Ecto neural progenitor cell (in vitro differentiated cells): ENCODE measurements at places on chromosomes 2 and 18.
A peak's percentile ranks its signal among the peaks of the same experiment; 100 is the strongest.

DNA sequence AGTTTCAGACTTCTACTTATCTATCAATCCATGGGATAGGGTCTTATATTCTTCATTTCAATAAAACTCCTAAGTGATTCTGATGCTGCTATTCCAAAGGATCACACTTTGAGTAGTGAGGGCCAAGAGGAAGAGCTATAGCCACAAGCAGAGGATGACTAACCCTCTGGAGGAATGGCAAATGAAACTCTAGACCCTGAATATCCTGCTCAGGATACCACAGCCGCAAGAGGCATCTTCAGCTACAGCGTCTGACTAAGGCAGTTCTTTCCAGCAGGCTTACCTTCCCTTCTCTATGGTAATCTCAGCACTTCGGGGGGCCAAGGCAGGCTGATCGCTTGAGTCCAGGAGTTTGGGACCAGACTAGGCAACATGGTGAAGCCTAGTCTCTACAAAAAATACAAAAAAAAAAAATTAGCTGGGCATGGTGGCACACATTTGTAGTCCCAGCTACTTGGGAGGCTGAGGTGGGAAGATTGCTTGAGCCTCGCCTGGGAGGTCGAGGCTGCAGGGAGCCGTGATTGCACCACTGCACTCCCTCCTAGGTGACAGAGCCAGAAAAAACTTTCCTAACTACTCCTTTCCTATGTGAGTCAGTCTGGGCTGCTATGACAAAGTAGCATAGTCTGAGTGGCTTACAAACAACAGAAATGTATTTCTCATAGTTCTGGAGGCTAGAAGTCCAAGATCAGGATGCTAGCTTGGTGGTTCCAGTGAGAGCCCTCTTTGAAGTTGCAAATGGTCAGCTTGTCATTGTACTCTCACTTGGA, 371.9 kb downstream of the IRS1 start:
- no peak for DNase-seq

- no peak for DNase-seq
Observed at GRCh38 chr2:216516730-216517350, 18.2 kb downstream of the RPL37A start.

DNA sequence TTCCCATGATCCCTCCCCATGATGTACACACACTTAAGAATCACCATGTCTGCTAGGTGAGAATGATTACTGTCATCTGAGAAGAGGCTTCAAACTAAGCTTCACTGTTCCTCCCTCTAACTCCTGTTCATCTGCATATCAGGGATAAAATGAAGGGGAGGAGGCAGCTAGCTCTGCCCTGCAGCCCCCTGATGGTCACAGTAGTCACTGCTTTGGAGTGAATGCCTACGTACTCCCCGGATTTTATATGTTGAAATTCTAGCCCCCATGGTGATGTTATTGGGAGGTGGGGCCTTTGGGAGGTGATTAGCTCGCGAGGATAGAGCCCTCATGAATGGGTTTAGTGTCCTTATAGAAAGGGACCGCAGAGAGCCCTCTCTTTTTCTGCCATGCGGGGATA, 156.4 kb downstream of the NCKAP5 start:
- DNase-seq, result no peak

- no peak for DNase-seq
Observed at GRCh38 chr2:216856406-216857065, 3.3 kb downstream of the TNP1 start.

GRCh38 chr2:37622450-37623100, 48.9 kb downstream of the CDC42EP3 start:
- DNase-seq, result no peak

- DNase-seq, result no peak
Observed at GRCh38 chr2:233481368-233482142, 85.0 kb downstream of the USP40 start.

DNA sequence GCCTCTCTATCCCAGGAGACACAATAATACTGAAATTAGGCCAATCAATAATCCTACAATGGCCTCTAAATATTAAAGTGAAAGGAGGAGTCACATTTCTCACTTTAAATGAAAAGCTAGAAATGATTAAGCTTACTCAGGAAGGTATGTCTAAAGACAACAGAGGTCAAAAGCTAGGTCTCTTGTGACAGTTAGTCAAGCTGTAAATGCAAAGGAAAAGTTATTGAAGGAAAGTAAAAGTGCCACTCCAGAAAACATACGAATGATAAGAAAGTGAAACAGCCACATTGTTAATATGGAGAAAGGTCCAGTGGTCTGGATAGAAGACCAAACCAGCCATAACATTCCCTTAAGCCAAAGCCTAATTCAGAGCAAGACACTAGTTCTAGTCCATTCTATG, 9.5 kb downstream of the SESTD1 start:
- no peak for DNase-seq

DNA sequence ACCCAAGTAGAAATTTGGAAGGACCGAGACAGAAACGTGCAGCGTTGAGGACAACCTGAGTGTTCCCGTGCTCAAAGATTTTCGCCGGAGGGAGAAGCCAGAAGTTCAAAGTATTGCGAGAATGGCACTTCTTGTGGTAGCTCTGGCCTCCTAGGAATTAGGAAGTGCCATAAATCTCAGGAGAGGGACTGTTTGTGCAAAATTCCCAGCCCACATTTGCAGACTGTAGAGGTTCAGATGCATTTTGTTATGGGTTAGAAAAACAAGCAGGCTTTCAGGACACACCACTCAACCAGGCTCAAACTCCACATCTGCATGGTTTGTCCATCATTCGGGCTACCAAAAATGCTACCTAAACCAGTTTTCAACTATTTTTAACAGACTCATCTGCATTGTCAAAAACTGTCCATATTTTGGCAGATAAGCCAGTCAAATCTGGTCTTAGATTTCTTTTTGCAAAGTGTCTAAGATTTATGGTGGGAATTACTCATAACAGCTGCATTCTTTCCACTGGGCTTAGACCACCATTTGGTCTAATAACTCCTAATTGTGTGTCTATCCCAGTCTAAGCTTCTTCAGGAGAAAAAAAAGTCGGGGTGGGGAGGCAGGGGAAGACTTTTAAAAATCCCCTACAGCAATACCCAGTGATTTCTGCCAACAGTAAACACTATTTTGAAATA, 422.9 kb downstream of the ARHGAP15 start:
- no peak for DNase-seq

- no peak for DNase-seq
Observed at GRCh38 chr2:203330434-203330833, 2.2 kb downstream of the ABI2 start.

DNA sequence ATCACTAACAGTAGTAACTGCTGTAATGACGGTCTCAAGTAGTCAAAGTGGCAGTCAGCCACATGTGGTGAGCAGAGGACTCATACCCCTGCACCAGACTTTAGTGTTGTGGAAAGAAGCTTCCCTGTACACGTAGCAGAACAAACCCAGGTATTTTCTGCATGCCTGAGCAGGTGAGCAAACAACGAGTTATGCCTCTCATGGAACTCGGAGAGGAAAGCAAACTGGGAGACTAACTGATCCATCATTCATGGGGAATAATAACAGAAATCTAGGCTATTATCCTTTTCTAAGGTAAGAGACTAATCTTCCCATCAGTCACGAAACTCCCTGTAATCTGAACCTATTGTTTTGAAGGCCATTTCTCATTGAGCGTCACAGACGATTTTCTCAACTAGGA, 1495.2 kb upstream of the NXPH2 start:
- DNase-seq, result no peak

- no peak for DNase-seq
Observed at GRCh38 chr2:133486771-133487191, 81.5 kb downstream of the NCKAP5 start.

GRCh38 chr2:15425712-15426111, 135.4 kb downstream of the NBAS start:
- DNase-seq, result peak; percentile 51

GRCh38 chr2:170869036-170869435, 52.3 kb downstream of the GAD1 start:
- no peak for DNase-seq

GRCh38 chr18:59954755-59955156, 55.0 kb downstream of the PMAIP1 start:
- no peak for DNase-seq

DNA sequence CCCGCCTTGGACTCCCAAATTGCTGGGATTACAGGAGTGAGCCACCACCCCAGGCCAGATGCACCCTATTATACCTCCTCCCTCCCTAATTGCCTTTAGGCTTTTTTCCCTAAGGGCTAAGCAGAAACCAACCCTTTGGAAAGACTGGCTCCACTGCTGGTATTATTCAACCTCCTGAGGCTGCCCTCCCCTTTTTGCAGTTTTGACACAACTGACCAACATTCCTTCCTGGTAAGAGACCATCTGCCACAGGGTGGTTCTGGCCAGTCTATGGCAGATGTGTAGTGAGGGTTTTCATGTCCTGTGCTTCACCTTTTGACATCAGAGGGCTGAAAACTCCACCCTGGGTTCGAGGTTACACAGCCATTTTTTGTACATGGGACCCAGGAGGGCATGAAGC, 1785.3 kb upstream of the CELF4 start:
- DNase-seq, result no peak

- DNase-seq, result no peak
Observed at GRCh38 chr2:200861617-200862155, 2.8 kb downstream of the CLK1 start.

DNA sequence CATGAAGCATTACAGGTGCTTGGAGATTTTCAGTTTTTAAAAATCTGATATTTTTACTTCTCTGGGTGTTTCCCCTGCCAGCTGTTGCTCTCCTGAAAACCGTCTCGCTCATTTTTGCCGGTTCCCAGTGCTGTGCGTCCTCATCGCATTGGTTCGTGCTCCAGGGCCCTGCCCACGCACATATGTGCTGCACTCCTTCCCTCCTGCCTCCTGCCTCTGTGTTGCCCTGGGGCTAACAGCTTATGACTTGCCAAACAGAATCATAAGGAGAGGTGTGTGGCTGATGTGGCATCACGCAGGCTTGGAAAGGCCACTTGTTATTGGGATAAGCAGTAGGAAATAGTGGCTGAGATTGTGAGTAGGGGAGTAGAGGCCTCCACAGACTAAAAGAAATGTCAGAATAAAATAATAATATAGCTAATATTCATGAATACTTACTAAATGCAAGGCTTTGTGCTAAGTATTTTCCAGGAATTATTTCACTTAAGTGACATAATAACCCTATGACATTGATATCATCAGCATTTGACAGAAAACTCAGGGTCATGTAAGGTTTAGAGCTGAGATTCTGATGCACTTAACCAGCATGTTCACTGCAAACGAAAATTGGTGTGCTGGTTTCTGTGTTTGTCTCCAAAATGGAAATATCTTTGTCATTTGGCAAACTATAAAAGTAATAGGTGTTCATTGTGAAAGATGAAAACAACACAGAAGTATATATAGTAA, 53.5 kb downstream of the SLC4A1AP start:
- DNase-seq, result no peak

- no peak for DNase-seq
Observed at GRCh38 chr2:13682540-13683272, 949.8 kb upstream of the LRATD1 start.

- DNase-seq, result no peak
Observed at GRCh38 chr2:220562375-220563140, 935.1 kb downstream of the SLC4A3 start.

GRCh38 chr18:31329787-31330438, 12.0 kb downstream of the DSG1 start:
- DNase-seq, result no peak

DNA sequence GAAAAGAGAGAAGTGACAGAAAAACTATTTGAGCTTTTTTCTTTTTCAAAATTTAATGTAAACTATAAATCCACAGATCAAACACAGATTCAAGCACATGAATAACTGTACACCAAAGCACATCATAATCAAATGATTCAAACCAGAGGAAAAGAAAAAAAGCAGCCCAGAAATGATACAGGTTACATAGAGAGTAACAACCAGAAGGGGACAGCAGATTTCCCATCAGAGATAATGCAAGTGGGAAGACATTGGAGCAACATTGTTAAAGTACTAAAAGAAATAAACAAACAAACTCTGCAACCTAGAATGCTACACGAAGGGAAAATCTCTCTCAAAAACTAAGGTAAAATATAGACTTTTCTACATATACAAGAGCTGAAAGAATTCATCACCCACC, 34.5 kb downstream of the CMPK2 start:
- DNase-seq, result no peak

DNA sequence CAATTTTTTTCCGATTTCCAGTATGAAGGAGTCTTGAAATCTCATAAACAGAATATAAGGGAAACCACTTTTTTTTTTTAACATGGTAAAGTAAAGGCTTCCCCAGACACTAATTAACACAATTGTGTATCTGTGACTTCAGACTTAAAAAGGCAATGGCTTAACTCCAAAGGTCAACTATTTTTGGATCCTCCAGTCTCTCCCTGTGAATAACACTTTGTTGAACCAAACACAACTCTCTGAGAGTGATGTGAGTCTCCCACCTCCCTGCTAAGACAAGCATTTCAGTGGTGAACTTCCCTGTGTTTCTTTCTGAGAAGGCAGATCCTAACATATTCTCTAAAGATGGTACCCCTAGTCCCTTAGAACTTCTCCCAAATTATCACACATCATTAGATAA, 219.6 kb upstream of the RBBP8 start:
- no peak for DNase-seq

GRCh38 chr18:57437766-57438671, 2.8 kb downstream of the ONECUT2 start:
- peak; percentile 91 for DNase-seq

GRCh38 chr2:234988491-234988890, 36.7 kb downstream of the SH3BP4 start:
- DNase-seq, result no peak

DNA sequence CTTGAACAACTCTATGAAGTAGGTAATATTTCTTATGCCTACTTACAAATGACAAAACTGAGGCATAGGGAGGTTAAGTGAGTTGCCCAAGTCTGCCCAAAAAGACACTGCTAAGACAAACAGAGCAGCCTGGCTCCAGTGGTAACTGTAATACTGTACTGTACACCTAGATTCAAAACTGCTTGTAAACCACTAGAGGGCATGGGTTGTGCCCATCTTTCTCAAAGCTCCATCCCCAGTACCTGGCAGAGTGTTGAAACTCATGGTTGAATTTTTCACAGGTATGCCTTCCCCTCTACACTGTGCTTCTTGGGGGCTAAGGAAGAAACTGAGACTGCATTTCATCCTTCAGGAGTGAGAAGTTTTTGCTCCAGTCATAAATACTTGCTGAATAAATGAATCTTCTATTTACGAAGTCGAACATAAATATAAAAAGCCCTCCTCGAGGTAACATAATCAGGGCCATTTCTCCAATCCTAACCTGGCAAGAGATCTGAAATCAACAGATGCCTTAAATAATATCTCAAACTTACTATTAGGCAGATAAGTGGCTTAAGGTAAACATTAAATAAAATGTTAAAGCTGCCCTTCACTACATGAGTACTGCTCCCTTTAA, 2.0 kb downstream of the PPP4R1 start:
- DNase-seq, result no peak

GRCh38 chr2:47079515-47080412, 75.3 kb downstream of the STPG4 start:
- no peak for DNase-seq
